Stimulated activated CD4-positive, alpha-beta T cell treated with anti-CD3 and anti-CD28 coated beads, Interleukin-12 subunit alpha, Interleukin-12 subunit beta, amount 100 ng/mL, for 24 hours (primary cell): ENCODE measurements at places on chromosomes 4 and X.
A peak's percentile ranks its signal among the peaks of the same experiment; 100 is the strongest.

- DNase-seq: no peak
Observed at GRCh38 chrX:135973025-135973547, 702 bp downstream of the MMGT1 start.

- DNase-seq: no peak
Observed at GRCh38 chr4:76083386-76083988, 9.0 kb downstream of the ART3 start.

DNA sequence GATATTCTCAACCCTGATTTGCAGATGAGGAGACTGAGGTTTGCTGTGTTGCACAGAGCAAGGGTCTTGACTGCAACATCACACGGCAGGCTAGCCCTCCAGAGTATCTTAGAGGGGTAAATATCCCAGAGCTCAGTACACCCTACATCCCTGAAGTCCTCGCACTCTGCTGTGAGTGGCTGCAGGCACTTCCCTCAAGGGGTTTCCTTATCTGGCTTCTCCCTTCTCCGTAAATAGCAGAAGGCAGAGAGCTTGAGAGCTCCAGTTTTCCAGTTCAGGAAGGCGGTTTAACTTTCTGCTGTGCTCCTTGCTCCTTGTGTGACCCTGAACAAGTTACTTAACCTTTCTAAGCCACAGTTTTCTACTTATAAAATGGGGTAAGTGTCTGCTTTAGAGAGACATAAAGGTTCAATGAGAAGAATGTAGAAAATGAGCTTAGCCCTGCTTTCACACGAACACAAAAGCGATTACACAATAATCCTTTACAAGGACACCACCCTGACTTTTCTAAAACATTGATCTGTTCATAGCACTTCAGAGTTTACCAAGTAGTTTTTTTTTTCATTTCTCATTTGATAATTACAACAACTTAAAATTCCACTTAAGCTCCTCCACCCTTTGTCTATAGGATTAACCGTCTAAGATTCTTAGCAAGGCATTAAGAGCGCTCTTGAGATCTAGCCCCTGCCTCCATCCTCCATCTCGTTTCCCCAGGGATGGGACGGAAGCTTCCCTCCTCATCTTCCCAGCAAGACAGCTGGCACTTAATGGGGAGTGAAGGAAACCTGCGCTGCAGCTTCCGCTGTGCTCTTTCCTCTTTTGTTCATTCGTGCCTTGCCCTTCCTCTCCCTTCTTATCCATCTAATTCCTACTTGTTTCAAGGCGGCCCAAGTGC is 68.4 kb downstream of the TAPT1 start:
- no peak for DNase-seq

DNA sequence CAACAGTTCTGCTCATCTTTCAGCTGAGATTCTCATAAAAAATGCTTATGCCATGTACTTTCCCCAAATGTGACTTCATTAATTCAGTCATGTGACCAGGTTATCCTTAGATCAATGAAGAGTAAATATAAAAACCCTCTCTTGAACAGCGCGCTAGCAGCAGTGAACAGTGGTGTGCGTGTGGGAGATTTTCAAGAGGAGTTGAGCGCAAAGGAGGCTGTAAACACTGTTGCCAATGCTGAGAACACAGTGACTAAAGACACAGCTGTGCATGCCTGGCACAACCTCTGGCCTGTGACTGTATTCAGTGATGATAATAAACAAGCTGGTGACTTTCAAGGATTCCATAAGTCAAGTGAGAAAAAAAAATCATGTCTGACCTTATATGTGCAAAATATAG is 25.1 kb downstream of the MSX1 start:
- no peak for DNase-seq

GRCh38 chrX:68429216-68429615 is 4.1 kb downstream of the OPHN1 start:
- DNase-seq: no peak

DNA sequence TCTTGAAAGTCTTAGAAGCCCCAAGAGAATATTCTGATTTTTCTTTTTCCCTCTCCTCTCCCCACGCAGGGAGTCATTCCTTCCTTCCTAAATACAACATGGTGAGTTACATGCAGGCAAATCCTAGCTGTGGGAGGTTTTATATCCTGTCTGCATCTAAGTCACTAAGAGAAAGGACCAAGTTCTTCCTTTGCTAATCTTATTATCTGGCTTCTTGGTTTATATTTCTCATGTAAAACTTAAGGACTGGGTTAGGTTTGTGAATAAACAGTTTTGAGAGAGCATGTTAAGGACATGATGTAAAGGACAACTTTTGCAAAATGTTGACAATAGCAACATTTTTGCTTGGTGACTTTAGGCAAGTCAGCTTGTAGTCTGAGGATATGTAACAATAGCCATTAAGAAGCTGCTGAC is 5.1 kb upstream of the CXCL9 start:
- DNase-seq: no peak

GRCh38 chrX:31223817-31224216 is 152.0 kb upstream of the FTHL17 start:
- DNase-seq: no peak

DNA sequence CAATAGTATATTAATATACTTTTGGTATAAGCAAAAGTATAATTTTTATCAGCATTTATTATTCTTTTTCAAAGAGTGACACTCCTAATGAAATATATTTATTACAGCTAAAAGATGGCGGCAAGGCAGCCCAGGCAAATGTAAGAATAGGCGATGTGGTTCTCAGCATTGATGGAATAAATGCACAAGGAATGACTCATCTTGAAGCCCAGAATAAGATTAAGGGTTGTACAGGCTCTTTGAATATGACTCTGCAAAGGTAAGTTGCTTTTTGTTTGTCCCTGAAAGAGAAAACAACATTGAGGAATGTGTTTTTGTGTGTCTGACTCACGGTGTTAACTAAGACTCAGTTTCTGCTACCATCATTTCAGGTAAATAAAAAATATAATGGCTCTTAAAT is 71.9 kb downstream of the PDLIM5 start:
- DNase-seq: no peak

DNA sequence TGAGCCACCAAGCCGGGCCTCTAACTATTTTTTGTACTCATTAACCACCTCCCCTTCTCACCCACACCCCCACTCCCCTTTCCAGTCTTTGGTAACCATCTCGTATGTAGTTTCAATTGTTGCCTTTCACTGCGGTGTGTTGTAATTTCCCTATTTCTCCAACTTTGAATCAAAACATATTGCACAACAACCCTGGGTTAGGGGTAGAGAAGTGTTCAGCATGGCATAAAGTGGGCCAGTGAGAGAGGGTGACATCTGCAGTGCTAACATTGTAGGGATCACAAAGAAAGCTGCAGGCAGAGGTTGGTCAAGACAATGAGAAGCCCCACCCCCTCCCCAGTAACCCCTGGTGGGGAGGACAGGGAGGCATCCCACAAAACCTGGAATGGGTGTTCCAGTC is 92.7 kb downstream of the SPATA18 start:
- DNase-seq: no peak

DNA sequence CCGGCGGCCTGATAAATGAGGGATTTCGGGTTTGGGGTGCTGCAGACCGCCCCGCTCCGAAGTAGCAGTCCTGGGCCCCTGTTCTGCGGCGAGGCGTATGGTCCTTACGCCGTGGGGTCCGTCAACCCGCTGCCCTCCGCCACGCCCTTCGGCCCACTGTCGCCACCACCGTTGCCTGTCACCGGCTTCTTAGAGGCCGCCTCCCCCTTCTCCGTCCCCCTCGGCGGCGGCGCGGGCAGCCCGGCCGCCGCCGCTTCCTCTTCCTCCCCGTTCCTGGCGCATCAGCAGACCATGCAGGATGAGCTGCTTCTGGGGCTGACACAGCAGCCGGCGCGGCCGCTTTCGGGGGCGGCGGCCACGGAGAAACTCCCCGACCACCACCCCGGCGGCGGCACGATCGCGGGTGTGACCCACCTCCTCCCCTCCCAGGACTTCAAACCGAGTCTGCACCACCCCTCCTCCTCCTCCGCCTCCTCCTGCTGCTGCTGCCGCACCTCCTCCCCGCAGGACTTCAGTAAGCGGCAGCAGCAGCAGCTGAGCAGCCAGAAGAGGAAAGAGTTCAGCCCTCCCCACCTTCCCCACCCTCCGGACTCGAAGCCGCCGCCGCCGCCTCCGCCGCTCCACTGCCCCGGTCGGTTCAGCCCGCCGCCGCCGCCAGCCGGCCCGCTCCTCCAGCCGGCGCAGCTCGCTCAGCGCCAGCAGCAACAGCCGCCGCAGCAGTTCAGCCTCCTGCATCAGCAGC is 549 bp downstream of the CPEB2 start:
- peak; percentile 55 for DNase-seq

- DNase-seq: no peak
Observed at GRCh38 chr4:5707778-5708448, 446 bp downstream of the EVC2 start.

DNA sequence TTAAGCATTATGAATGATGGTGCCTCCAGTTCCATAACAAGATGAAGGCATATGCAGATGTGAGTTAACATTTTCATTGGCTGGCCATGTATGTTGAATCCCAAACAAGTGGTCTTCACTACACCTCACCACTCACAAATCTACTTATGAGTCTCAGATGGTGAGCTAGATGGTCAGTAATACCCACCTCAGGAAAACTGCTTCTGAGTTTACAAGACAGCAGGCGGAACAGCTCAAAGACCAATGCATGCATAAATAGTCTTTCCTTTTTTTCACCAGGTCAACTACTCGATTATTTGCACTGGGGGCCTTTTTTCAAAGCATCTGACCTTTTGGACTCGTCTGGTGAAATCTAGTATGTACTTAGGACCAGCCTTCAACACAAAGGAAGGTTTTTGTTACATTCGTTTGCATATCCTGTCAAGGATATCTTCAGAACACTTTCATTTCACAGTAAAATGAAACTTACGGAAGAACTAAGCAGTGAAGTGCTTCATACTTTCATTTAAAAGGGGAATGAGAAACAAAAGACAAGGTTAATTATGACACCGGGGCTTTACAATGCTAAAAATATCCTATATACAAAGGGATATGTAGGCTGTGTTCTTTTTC is 23.1 kb upstream of the TLR7 start:
- DNase-seq: no peak

GRCh38 chr4:68717999-68718398 is 47.5 kb upstream of the UGT2B15 start:
- no peak for DNase-seq

DNA sequence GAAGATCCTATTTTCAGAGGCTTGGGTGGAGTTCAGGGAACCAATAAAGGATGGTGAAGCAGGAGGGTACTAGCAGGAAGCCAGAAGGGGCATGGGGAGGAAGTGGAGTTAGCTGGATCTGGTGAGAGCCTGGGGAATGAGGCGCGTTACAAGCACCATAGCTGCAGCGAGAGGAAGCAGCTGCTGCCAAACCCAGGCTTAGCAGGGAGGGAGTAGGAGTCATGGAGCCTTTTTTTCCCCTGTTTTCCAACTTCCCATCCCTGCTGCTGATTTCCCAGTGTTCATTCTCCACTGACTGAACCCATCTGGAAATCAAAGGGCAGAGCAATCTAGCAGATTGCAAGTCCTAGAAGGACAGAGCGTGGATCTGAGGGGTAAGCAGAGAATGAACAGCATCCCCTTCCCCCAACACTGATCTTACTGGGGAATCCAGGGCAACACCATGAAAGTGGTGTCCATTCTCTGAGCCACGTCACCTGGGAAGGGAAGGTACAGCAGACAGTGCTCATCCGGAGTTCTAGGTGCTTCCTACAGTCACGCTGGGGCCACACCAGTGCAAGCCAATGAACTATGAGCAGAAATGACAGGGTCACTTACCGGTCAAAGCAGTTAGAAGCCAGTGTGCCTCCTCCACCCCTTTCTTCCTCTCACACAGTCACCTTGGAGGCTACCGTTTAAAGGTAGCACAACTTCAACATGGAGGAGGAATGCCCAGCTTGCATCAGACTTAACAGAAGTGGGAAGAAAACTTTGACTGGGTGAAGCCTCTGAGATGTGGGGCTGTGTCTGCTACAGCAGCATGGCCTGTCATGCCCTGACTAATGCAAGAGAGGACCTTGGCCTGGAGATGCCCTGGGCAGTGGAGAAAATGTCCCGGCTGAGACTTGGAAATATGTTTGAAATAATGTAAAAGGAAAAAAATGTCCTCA is 36.7 kb downstream of the SMIM20 start:
- DNase-seq: no peak

DNA sequence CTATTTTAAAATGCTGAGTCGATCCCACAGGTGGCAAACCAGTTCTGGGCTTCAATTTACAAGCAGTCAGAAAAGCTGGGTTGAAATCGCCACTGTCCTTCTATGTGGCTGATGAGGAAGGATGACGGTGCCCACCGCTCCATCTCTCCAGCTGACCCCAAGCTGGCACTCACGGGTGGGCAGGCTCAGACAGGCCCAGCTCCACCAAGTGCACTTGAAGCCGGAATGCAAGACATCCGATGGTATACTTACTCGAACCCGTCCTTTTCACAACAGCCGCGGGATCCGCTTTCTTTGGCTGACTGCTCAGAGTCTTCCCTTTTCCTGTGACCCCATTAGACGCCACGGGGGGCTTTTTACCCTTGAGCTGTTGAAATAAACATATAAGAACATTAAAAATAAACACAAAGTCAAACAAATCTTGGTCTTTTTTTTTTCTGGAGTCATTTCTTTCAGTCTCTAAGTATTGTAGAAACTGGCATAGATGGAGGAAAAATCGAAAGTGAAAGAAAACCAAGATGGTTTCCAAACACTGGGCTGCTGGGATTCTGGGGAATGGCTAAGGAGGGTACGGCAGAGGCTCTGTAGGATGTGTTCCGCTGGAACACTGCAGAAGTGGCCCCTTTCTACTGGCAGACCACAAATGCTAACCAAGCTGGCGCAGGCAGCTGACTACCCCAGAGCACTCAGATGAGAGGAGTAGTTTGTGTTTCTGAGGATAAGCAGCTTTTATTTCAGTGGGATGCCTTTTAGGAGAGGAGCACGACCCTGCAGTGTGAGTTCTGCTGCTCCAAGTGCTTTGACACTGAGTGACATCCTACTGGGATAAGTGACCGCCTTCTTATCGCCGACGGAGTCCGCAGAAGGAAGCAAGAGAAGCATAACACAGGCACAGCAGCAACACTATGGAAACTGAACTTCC is 160.9 kb downstream of the AFAP1 start:
- no peak for DNase-seq

- no peak for DNase-seq
Observed at GRCh38 chr4:16139066-16139945, 55.5 kb upstream of the PROM1 start.

DNA sequence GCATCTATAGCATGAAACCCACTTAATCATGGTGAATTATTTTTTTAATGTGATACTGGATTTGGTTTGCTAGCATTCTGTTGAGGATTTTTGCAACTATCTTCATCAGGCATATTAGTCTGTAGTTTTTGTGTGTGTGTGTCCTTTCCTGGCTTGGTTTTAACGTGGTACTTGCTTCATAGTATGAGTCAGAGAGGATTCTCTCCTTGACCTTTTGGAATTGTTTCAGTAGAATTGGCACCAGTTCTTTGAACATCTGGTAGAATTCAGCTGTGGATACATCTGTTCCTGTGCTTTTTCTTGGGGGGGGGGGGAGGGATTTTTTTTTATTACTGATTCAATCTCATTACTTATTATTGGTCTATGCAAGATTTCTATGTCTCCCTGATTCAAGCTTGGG is 232.0 kb upstream of the KLF8 start:
- no peak for DNase-seq

DNA sequence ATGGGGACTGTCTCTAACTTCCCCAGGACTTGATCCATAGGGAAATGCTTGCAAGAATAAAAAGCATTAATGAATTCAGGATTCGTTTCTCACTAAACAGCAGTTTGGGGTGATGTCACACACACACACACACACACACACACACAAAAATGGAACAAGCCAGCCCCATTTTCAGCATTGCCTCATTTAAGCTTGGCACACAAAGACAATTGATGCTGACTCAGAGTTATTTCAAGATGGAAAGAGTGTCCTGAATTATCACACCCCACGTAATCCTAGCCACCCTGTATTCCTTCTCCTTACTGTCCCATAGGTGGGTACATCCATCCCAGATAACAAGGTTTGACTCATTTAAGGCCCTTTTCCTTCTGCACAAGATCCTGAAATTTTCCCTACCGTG is 345.1 kb upstream of the HS3ST1 start:
- DNase-seq: no peak
